GM23338 (cell line): ENCODE measurements at places on chromosomes 1 and 21. TPM values are rescaled to one million over a fixed set of nuclear protein-coding genes. Genes with fewer than 3 reads are reported as not detected.
A peak's percentile ranks its signal among the peaks of the same experiment; 100 is the strongest.

Gene PLA2G5
- total RNA-seq: 0.16 TPM in 1 of 2 replicates, not detected in the other

DNA sequence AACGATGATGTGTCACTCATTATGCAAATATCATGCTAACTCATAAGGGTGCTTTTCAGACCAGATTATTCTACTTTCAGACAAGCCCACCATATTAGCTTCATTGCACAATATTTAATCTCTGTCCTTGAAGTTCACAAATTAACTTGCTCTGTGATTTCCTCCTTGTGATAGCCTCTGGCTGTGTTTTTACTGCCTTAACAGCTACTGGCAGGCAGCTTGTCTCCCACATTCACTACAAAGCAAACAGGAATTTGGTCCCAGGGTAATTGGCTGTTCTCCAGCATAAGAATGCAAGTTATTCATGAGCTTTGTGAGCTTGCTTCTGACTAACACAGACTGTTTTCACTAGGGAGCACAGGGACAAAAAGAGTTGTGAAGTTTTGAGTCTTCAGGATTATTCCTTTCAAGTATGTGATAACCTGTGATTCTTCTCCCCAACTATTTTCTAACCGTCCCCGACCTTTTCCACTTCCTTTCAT lies 87.9 kb upstream of the HMCN1 start:
- H3K27ac ChIP-seq: peak overlapping the region; percentile 97
- H3K4me3 ChIP-seq: peak overlapping the region; percentile 14; the same call in 1 of the 2 replicates
- H3K4me1 ChIP-seq: peaks cover 18% of the 10 kb centered on the region; the same call in 1 of the 2 replicates
- no peaks in the 10 kb centered on the region for H3K27me3 ChIP-seq

GRCh38 chr1:62353853-62354252 lies 34.6 kb upstream of the KANK4 start:
- H3K4me3 ChIP-seq: no peak overlapping the region
- no peaks in the 10 kb centered on the region for H3K27me3 ChIP-seq
- no peak overlapping the region for H3K27ac ChIP-seq
- H3K4me1 ChIP-seq: 0 out of 2 replicates have a peak, but pooled peaks cover 2% of the 10 kb centered on the region

GRCh38 chr1:53068314-53069099 lies 6.5 kb downstream of the PODN start:
- H3K27me3 ChIP-seq: peaks cover 17% of the 10 kb centered on the region
- H3K36me3 ChIP-seq: no peaks in the 10 kb centered on the region
- H3K27ac ChIP-seq: no peak overlapping the region
- no peaks in the 10 kb centered on the region for H3K4me1 ChIP-seq
- no peak for DNase-seq

GRCh38 chr1:166032572-166033371 lies 134.0 kb downstream of the FAM78B start:
- H3K4me3 ChIP-seq: no peak overlapping the region
- H3K27me3 ChIP-seq: no peaks in the 10 kb centered on the region
- H3K36me3 ChIP-seq: no peaks in the 10 kb centered on the region
- no peak overlapping the region for H3K27ac ChIP-seq
